ENCODE measurements at places on chromosomes 5 and 9.

DNA sequence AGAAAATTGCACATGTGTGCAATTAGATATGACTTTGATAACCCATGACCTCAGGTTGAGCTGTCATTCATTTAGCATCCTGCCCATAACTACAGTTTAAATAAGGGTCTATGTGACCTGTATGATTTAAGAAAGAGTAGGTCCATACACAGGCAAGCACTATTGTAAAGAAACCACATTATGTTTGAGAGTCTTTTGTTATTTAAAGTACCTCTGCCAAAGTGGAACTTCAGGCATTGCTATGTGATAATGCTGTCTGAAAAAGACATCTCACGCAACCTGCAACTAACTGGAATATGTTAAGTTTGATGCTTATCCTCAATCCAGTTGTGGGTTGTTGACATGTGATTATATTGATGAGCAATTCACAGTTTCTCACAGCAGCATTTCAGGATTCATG is 317.0 kb downstream of the TMEM161B start:
- DNase-seq, result no peak

- DNase-seq, result no peak
Measured at GRCh38 chr9:112755016-112755427, 4.5 kb downstream of the SNX30 start.

GRCh38 chr5:135425641-135426040 is 21.5 kb downstream of the DCANP1 start:
- no peak for DNase-seq

DNA sequence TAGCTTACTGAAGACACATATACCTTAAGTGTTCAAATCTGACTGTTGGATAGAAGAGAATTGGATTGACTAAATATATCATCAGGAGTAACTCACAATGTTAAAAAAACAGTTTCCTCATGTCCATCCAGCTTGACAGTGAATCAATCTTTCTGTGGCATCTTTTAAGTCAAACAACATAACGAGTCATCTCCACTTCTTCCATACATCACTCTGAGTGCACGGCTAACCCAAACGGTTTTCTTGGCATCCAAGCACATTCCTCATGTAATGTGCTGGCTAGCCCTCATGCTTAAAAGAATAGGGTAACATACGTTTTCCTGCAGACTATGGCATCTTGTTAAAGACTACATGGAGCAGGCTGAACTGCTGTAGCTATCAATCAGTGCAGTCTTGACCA is 291.5 kb upstream of the TRPC7 start:
- no peak for DNase-seq

DNA sequence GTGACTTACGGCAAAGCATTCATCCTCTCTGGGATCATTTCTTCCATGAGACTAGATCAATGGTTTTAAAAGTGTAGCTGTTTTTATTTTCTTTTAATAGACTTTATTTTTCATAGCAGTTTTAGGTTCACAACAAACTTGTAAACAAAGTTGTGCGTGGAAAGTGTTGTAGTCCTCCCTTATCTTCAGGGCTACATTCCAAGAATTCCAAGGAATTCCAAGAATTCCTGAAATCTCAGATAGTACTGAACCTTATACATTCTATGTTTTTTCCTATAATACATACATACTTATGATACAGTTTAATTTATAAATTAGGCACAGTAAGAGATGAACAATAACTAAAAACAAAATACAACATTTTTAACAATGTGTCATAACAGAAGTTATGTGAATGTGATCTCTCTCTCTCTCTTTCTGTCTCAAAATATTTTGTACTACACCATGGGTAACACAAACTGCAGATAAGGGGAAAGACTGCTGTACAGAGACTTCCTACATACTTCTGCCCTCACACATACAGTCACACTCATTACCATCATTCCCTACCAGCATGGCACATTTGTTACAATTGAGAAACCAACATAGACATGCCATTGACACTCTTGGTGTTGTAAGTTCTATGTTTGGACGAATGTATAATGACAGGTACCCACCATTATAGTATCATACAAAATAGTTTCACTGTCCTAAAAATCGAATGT is 1933.2 kb upstream of the WWC1 start:
- no peak for DNase-seq

DNA sequence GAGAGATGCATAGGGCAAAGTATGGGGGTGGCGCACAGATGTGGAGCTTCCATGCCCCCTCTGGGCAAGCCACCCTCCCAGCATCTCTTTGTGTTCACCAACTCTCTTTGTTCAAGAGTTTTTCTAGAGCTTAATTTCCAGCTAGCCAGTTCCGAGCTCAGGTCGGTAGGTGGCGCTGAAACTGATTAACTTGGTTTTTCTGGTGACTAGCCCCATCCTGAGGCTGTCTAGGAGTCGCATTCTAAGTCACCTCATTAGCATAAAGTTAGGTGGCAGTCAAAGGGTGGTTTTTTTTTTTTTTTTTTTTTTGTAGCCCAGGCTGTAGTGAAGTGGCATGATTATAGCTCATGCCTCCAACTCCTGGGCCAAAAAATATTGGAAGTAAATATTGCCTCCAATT is 476.4 kb downstream of the KDM4C start:
- no peak for DNase-seq

GRCh38 chr9:15306068-15306756 is 804 bp downstream of the TTC39B start:
- peak; percentile 20 for DNase-seq

GRCh38 chr9:91812191-91812590 is 137.8 kb downstream of the ROR2 start:
- DNase-seq, result no peak

DNA sequence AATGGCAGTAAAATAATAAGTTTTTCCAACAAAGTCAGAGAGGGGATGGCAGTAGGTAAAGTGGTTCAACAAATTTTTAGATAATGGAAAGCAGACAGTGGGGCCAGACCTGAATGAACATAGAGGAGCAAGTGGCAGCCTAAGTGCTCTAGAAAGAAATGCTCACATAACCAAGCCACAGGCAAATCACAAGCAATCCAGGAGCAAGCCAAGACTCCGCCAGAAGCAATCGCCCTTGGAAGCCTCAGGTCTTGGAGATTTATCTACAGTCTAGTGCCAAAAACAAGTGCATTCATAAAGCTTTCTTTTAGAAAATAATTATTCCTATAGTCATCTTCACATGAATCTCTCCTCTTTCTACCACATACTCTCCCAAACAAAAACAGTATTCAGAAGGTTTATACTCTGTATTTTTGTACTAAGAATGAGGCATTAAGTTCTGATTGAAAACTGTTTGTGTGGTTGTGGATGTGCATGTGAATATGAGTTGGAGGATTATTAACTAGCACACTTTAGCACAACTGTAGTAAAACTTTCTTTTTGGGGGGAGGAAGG is 375.5 kb downstream of the CDH9 start:
- DNase-seq, result no peak

DNA sequence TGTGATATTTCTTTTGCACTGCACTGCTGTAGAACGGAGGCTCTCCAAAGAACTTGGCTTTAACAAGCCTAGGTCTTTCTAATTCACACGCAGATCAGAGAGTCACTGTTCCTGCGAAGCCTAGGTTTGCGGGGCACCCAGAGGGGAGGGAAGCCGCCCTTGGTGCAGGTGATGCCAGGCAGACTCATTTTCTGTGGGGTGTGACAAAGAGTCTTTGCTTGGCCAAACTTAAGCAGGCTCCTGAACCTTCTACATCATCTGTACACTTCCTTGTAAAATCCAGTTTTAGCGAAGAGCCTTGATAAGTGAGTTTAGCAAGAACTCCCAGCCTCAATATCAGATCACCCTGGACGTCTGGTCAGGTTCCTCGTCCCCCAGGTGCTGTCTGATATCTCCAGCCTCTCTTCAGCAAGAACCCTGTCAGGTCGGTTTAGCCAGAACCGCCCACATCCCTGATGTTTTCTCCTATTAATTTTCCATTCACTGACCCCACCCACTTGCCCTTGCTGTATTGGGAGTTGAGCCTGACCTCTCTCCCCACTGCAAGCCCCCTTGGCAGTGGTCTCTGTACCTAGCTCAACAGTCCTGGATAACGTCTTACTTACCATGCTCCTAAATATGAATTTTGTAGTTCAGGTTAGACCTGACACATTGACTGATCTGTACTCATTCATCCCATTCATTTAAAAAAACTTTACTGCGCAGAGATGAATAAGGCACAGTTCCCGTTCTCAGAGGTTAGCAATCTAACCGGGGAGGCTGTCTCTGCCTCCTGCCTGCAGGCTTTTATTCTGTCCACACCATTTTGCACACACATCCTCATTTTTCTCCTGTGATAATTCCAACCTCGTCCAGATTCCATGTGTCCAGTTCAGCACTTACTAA is 880 bp upstream of the UBAC1 start:
- no peak for DNase-seq

GRCh38 chr5:122458278-122458872 is 146.3 kb downstream of the SNCAIP start:
- peak; percentile 14 for DNase-seq

DNA sequence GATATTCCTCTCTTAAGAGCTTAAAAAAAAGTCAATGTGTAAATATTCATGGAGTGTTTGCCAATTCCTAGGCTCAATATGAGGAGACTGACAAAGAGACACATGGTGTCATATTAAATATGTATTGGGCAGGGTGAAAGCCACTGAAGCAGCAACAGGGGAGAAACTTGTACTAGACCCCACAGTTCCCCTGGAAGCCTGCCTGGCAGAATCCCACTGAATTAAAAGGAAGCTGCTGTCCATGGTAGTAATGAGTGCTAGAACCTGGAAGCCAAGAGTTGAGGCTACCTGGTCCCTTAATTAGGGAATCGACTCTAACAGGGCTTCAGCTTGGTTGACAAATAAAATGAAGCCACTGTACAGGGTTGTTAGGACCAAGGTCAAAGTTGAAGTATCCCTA is 129.4 kb upstream of the GPR151 start:
- no peak for DNase-seq

GRCh38 chr5:90824436-90824835 is 265.8 kb downstream of the ADGRV1 start:
- DNase-seq, result no peak

GRCh38 chr9:137116027-137116507 is 1.5 kb upstream of the DPP7 start:
- no peak for DNase-seq

- no peak for DNase-seq
Measured at GRCh38 chr5:128597156-128597555, 59.1 kb upstream of the FBN2 start.

- DNase-seq, result no peak
Measured at GRCh38 chr5:180159756-180160155, 49.3 kb downstream of the RASGEF1C start.

- DNase-seq, result no peak
Measured at GRCh38 chr9:17772223-17772622, 193.4 kb downstream of the SH3GL2 start.

DNA sequence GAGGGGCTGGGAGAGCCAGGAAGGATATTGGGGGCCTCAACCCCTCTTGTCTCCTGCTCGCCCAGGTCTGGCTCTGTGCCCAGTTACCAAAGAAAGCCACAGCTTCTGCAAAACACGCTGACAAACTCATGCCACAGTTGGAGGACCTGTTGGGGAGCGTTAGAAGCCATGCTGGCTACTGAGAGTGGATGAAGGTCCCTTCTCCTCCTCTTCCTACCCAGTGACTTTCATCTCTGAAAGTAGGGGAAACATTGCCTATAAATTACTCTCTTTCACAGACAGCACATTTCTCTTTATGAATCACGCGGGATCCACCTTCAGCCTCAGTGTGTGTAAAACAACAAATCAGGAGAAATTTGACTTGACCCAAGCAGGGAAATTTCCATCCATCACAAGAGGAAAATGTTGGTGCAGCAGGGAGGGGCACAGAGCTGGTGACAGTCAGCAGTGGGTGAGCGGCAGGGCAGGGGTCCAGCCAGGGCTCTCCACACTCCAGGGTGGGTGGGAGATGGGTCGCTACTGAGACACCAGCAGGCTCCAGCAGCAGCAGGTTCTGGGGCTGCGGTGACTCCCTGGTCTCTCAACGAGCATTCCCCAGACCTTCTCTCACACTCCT is 181.9 kb downstream of the FGF18 start:
- DNase-seq, result no peak

DNA sequence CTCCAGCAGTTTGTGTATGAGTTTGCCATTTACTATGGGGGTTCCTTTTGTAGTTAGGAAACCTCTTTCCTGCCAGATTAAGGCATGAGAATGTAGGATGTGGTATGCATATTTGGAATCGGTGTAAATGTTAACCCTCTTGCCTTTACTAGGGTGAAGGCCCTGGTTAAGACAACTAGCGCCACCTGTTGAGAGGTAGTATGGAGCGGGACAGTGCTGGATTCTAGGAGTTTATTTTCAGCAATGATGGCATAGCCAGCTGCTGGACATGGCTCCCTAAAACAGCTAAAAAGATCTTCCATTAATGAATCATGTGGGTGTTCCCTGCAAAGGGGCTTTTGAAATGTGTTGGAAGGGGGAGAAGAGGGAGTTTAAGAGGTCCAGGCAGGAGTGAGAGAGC is 30.7 kb upstream of the GPX3 start:
- DNase-seq, result no peak

- no peak for DNase-seq
Measured at GRCh38 chr5:10009802-10010201, 239.9 kb downstream of the ATPSCKMT start.

DNA sequence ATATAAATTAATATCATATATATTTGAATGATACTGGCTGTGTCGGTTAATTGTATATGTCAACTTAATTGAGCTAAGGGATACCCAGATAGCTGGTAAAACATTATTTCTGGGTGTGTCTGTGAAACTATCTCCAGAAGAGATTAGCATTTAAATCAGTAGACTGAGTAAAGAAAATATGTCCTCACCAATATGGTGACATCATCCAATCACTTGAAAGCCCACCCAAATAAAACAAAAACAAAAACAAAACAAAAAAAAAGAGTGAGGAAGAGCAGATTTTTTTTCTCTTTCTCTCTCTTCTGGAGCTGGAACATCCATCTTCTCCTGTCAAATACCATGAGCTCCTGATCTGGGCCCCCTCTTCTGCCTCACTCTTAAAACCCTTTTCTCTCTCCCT is 15.7 kb upstream of the CCDC152 start:
- DNase-seq, result no peak

GRCh38 chr9:133967024-133967741 is 24.9 kb downstream of the VAV2 start:
- no peak for DNase-seq

DNA sequence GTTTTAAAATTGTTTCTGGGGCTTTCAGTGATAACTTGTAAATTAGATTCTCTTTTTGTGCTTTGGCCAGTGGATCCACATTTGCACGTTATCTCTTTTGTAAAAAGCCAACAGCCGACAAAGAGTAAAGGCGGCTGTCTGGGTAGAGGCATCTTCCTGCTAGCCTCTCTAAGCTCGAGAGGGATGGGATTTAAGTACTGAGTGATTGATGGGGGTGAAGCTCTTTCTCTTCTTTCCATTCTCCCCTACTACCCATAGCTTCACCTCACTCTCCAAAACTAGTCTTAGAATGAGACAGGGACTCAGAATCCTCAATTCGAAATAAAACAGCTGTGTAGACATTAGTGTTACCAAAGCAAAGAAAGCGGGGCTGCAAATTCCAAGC is 3.4 kb downstream of the PBX3 start:
- no peak for DNase-seq

GRCh38 chr9:15417626-15418025 is 5.0 kb upstream of the SNAPC3 start:
- no peak for DNase-seq

- no peak for DNase-seq
Measured at GRCh38 chr5:666816-667498, 26.2 kb downstream of the TPPP start.

- DNase-seq, result no peak
Measured at GRCh38 chr9:133543772-133544467, 9.4 kb downstream of the ADAMTSL2 start.
